Ureter (tissue), 1 donor: ENCODE measurements at places on chromosomes 12 and 14. TPM values are rescaled to one million over a fixed set of nuclear protein-coding genes. Genes with fewer than 3 reads are reported as not detected.

DTX3 gene
- total RNA-seq: 40.0 TPM

CBLN3 gene
- total RNA-seq: 2.2 TPM

GPR135 gene
- total RNA-seq: 6.5 TPM

KRT82 gene
- total RNA-seq: not detected

CRACR2A gene
- 27.3 TPM for total RNA-seq

SELPLG gene
- total RNA-seq: 4.3 TPM

CLEC4D gene
- not detected for total RNA-seq

PLCZ1 gene
- total RNA-seq: not detected

GARIN6 gene
- total RNA-seq: not detected

PRR13 gene
- 210 TPM for total RNA-seq

KLRG1 gene
- total RNA-seq: 2.4 TPM

APOF gene
- total RNA-seq: not detected

SAMD15 gene
- 1.8 TPM for total RNA-seq

ADAMTS20 gene
- total RNA-seq: not detected

TAS2R9 gene
- total RNA-seq: not detected

RPGRIP1 gene
- total RNA-seq: 0.49 TPM

OASL gene
- total RNA-seq: 1.1 TPM

PIP4P1 gene
- 36.8 TPM for total RNA-seq

PROX2 gene
- 0.13 TPM for total RNA-seq

CD9 gene
- 427 TPM for total RNA-seq

GDF3 gene
- total RNA-seq: not detected

FGF6 gene
- not detected for total RNA-seq

GALNT16 gene
- 1.6 TPM for total RNA-seq

G2E3 gene
- total RNA-seq: 20.8 TPM

EMP1 gene
- 193 TPM for total RNA-seq

RIPK3 gene
- total RNA-seq: 22.4 TPM

LMNTD1 gene
- total RNA-seq: not detected

CCDC184 gene
- total RNA-seq: 5.6 TPM

PRICKLE1 gene
- total RNA-seq: 10.2 TPM

ZNF705A gene
- not detected for total RNA-seq

NUDT14 gene
- total RNA-seq: 42.4 TPM

DEPDC4 gene
- 1.4 TPM for total RNA-seq

MAP1LC3B2 gene
- not detected for total RNA-seq

LUM gene
- 104 TPM for total RNA-seq

PHC1 gene
- 44.9 TPM for total RNA-seq

RNASE7 gene
- 0.94 TPM for total RNA-seq

TRPV4 gene
- 3.6 TPM for total RNA-seq
